Activated CD4-positive, alpha-beta T cell treated with anti-CD3 and anti-CD28 coated beads, Interleukin-2, amount 50 U/mL, for 48 hours (primary cell): ENCODE measurements at places on chromosomes 4 and X.

DNA sequence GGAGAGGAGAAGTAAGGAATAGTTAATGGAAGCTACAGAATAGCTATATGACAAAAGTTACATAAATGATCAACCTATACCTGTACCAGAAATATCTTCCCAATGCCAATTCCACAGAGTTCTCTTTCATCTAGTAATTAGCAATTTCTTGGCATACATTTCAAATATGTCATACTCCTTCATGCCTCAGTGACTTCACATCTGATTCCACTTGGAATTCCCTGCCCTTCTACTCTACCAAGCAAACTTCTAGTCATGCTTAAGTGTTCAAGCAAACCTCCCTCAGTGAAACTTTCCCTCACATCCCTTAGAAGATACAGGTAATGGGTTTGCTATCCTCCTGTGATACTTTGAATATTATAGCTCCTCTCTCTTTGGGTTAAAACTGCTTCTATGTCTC lies 127.1 kb downstream of the KLHL13 start:
- no peak for DNase-seq

DNA sequence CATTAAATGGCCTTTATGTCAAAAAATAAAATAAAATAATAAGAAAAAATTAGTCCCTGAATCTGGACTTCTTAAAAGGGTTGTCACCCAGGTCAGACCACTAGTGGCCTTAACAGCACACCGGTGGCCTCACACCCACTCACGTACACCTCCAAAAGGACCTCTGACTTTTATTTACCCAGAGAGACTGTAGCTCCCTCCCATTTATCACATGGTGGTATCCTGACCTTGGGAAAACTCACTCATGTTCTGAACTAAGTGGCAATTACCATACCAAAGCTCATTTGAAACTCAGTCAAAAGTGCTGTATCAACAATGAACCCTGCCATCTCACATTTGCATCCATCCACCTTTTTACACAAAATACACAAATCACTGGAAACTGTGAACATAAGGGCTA lies 53.1 kb upstream of the MAP3K15 start:
- DNase-seq, result no peak

GRCh38 chr4:101682946-101683345 lies 107.6 kb upstream of the BANK1 start:
- no peak for DNase-seq

- no peak for DNase-seq
Measured at GRCh38 chr4:156800463-156800862, 171.1 kb downstream of the PDGFC start.

DNA sequence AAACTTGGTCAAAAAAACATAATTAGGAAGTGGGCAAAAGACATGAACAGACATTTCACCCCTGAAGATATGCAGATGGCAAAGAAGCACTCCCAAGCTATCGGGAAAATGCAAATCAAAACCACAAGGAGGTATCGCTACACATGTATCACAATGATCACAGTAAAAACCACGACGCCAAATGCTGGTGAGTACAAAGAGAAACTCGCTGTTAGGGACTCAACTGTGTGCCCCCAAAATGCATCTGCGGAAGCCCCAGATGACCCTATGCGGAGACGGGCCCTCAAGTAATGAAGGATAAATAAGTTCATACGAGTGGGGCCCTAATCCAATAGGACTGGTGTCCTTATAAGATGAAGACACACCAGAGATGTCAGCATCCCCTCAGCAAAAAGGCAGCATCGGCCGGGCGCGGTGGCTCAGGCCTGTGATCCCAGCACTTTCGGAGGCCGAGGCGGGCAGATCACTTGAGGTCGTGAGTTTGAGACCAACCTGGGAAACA lies 10.2 kb downstream of the GAK start:
- peak; percentile 26 for DNase-seq

GRCh38 chr4:156496797-156497196 lies 474.8 kb downstream of the PDGFC start:
- no peak for DNase-seq

- no peak for DNase-seq
Measured at GRCh38 chr4:149370785-149371420, 444.7 kb downstream of the IQCM start.

- DNase-seq, result no peak
Measured at GRCh38 chrX:124378643-124379042, 32.3 kb downstream of the SH2D1A start.

DNA sequence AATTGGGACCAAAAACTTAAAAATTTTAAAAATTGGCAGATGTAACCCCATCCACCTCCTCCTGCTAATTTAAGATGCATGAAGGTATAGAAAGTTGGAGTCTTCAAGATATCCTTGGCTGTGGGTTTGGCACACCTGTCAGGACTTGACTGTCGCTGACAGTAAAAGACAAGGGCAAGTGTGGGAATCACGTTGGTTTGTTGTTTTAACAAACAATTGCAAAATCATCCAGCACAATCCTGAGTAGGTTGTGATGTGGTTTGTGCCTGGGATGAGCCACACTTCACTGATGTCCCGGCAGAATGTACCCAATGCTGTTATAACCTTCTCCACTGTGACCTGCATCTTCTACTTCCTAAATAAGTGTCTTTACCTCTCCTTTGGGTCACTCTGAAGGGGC lies 24.0 kb downstream of the HOPX start:
- DNase-seq, result no peak

- peak; percentile 1 for DNase-seq
Measured at GRCh38 chrX:110442635-110443034, 84.0 kb downstream of the RTL9 start.

DNA sequence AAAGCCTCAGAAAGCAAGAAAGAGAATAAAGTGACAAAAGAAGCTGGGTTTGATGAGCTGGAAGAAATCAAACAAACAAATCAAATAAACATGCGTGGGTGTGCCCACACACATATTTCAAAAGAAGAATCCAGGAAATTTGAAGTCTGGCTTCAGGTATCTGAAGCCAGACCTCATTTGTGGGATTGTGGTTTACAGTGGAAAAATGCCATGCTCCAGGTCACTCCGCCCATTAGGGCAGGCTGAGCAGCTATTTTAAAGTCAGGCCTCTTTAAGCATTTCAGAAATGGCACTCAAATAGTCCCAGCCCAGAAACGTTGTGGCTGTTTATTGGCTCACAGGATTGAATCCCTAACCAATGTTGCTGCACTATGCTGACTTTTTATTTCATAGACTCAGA lies 226.1 kb upstream of the F9 start:
- no peak for DNase-seq

DNA sequence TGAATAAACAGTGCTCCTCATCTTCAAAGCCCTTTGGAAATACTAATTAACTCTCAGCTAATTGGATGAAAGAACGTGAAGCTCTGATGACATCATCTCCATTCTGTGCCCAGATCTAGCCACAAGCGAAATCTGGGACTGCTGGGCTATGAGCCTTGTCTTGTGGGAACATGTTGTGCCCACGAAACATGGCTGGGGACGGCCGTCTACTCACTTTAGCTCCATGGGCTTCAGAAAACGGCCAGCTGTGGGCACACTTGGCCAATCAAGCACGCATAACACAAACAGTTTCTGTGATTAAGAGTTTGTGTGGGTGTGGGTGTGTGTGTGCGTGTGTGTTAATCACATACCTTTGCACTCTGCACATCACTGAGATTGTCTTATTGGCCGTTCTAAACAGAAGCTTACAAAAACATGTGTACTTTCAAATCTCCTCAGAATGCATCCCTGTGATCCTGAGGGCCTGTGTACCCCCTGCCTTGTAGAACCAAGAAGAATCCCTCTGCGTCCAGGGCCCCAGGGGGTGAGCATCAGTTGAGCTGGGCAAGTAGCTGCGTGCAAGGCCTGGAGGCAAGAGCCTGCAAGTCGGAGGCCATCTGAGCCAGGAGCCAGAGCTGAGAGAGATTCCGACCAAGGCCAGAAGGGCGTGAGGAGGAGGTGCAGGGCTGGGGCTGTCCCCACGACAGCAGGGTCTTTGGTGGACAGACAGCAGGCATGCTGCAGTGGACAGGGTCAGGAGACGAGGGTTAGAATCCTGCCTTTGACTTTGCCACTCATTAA lies 18.7 kb upstream of the ZNF185 start:
- no peak for DNase-seq

GRCh38 chr4:141913928-141914327 lies 277.5 kb downstream of the IL15 start:
- no peak for DNase-seq

GRCh38 chrX:63784346-63784901 lies 590 bp downstream of the ARHGEF9 start:
- no peak for DNase-seq

DNA sequence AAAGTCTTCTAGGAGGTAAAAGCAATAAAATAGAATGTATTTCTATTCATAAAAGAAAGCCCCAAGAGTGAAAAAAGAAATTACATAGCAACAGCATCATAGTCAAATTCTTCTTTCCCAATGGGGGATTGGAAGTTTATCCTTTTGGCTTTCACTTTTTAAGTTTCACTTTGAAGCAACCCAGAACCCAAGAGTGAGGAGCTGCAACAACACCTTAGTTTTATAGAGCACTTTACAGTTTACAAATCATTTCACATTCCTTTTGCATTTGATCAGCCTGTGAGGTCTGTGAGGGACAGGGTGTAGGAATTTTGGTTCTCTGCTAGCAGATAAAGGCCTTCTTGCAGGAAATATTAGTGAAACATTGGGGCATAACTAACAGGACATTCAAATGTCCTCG lies 112.0 kb upstream of the NDP start:
- no peak for DNase-seq

DNA sequence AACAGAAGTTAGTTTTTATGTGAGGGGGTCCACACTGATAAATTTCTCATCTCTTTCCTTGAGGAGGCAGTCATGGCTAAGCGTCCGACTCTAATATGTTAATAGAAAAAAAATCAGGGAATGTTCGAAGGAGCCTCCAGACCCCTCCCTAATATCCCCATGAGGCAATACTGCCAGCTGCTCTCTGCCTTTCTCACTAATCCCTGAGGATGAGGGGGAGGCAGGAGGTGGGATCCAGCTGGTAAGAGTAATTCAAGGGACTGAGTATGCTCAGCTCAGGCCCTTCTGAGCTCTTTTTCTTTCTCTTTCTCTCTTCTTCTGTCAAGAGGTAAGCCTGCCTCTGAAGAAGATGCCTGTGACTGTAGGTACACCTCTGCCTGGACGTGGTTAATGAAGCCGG lies 51.7 kb downstream of the PIR start:
- DNase-seq, result no peak
